ENCODE measurements at places on chromosomes 6 and 20. TPM values are rescaled to one million over a fixed set of nuclear protein-coding genes. Genes with fewer than 3 reads are reported as not detected.

DNA sequence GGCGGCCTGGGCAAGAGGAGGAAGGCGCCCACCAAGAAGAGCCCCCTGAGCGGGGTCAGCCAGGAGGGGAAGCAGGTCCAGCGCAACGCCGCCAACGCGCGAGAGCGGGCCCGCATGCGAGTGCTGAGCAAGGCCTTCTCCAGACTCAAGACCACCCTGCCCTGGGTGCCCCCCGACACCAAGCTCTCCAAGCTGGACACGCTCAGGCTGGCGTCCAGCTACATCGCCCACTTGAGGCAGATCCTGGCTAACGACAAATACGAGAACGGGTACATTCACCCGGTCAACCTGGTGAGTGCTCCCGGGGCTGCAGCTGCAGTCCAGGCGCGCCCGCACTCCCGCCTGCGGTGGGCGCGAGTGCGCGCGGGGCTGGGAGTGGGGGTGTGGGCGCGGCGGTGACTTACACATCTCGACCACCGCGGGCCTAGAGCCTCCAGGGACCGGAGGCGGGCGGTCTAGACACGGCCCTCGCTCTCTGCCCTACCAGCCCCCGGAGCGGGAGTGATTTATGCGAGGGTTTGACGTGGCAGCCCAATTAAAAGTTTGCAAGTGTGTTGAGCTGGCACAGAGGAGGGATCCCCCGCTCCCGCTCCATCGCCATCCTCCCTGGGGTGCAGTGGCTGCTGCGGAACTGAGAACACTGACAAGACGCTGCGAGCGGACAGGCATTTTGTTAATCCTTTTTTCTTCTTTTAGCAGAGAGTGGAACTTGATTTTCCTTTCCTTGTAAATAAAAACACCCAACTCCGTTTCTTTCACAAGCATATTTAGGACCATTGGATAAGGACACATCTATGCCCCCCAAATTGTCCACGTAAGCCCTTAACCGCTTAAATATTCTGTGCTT lies 867 bp downstream of the TCF21 start:
- no peak for DNase-seq

- DNase-seq: peak; percentile 66
These were observed 10.5 kb downstream of the MTG2 start for GRCh38 chr20:62193079-62194025.

- DNase-seq: no peak
These were observed 104.8 kb downstream of the ZNF217 start for GRCh38 chr20:53488775-53489272.

- no peak for DNase-seq
These were observed 619.4 kb upstream of the CDH4 start for GRCh38 chr20:60632391-60633262.

DNA sequence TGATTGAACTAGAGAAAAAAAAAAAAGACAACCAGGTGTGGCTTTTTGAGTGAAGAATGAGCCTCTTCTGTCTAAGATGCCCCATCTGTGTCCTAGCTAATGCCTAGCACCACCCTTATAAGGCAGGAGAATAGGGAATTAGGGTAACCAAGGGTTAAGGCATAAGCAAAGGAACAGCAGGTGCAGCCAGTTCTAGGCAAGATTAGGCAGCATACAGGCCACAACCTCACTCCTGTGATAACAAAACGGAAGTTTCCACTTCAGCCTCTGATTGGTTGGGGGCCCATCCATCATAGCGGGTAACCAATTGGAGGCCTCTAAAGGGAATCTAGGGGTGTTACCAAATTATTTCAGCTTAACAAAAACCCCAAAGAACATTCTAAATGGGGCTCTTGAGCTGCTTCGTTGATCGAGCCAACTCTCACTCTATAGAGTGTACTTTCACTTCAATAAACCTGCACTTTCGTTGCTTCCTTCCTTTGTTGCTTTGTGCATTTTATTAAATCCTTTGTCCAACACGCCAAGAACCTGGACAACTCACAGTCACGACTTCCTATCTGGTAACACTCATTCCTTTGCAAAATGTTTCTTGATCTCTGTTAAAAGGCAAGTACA lies 61.9 kb upstream of the TAGAP start:
- peak; percentile 89 for DNase-seq

DNA sequence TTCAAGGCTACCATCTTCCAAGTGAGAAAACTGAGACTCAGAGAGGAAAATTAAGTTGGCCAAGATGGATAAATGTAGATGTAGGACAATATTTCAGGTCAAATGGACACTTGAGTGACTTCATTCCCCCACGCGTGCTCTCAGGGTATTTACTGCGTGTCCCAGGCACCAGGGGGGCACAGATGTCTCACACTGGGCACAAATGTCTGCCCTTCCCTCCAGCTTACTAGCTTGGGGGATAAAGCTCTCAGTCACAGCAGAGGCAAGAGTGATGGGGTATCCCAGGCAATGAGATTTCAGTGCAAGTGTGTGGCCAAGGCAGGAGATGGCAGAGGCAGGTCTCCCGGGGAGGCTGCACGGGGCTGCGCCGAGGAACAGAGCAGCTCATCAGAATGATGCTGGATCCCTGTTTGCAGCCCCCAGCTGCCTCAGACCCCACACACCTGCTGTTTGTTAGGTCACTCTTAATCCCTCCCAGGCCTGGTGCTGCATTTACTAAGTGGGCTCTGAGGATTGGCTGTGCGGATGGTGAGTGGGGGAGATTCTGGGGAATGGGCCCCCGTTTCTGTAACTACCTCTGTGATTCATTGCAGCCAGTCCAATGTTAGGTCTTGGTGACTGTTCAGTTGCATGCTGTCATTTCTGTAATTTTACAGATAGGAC lies 44.1 kb downstream of the PTK7 start:
- no peak for DNase-seq

DNA sequence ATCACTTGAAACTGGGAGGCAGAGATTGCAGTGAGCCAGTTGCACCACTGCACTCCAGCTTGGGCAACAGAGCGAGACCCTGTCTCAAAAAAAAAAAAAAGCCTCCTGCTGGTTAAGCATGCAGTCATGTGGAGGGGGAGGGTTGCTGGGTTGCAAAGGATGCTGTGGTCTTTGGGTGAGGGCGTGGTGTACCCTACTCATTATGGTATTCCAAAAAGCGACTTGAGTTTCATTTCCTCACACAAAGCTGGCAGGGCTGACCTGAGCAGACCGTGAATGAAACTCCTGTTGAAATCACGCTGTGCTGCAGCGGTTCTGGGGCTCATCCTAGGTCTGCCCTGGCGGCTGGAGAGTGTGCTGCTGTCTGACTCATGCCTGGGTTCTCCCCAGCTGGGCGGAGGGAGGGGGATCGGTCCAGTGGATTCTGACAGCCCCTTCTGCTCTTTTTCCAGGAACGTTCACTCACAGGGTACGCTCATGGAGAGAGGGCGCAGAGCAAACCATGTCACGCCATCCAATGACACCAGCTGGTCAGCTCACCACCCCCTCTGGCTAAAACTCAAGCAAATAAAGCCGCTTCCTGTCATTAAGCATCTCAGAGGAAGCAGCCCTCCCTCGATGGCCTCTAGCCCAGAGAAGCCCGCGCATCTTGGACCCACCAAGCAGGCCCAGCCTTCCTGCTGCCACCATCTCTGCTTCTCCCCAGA lies 166.2 kb downstream of the SCML4 start:
- peak; percentile 48 for DNase-seq

- no peak for DNase-seq
These were observed 140.7 kb downstream of the FUT9 start for GRCh38 chr6:96156425-96156824.

GRCh38 chr20:41476013-41476441 lies 109.4 kb upstream of the EMILIN3 start:
- DNase-seq: peak; percentile 75

DNA sequence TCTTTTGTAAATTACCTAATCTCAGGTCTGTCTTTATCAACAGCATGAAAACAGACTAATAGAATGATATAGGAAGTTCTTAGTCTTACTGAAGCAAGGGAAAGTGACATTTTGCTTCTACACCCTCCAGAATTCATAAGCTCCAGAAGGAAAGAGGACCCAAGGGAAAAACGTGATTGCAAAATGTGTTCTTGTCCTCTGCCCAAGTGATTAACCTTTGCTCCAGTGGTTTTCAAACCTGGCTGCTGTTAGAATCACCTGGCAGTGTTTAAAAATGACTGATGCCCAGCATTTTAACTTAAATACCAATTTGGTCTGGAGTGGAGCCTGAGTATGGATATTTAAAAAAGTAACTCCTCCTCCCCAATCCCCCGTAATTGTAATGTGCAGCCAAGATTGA lies 191.4 kb downstream of the SLC16A10 start:
- no peak for DNase-seq

- no peak for DNase-seq
These were observed 48.4 kb upstream of the FRMD1 start for GRCh38 chr6:168127384-168127868.

DNA sequence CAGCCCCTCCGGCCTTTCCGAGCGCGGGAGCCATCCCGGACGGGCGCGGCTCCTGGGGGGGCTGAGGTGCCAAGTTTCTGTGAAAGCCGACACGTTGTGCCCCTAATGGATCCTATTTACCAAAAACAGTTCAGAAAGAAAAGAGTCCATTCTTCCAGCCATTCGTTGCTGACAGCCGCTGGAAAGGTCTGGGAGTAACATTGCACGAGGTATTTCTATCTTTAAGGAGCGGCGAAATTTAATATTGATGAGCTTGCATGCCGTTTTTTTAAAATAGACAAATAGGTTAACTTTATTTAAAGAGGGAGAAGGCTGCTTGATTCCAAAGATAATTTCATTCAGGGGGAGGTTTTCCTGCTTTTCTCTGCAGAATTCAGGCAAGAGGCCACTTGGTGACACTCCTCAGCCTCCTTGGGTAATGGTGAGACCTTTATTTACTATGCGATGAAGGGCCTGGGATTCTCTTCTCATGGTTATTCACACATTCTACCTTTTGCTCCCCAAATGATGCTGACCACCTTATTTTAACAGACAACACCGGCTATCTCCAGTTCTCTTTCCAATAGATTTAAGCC lies 988 bp downstream of the TIAM2 start:
- no peak for DNase-seq

DNA sequence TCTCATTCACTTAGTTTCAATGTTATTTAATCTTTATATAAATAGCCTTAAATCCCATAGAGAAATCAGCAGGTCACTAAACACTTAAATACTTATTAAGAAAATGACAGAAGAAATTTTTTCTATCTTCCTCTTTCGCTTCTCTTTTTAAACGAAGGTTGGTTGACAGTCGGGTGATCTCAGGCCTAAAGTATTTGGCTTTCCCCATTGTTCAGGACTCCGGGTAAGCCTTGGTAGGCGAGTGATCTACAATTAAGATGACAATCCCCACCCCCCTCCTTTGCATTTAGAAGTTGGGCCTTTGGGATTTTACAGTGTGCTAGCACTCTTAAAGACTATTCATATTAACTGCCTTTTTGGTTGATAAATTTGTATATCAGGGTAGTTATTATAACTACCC lies 19.7 kb upstream of the UTRN start:
- no peak for DNase-seq

C6orf58 gene
- total RNA-seq: not detected

FAM184A gene
- 0.07 TPM for total RNA-seq

C6orf52 gene
- 0.49 TPM for total RNA-seq

WFDC10B gene
- total RNA-seq: not detected

C20orf204 gene
- 1.8 TPM for total RNA-seq

All from G401 (cell line).